ENCODE measurements at places on chromosomes 5 and 9.

DNA sequence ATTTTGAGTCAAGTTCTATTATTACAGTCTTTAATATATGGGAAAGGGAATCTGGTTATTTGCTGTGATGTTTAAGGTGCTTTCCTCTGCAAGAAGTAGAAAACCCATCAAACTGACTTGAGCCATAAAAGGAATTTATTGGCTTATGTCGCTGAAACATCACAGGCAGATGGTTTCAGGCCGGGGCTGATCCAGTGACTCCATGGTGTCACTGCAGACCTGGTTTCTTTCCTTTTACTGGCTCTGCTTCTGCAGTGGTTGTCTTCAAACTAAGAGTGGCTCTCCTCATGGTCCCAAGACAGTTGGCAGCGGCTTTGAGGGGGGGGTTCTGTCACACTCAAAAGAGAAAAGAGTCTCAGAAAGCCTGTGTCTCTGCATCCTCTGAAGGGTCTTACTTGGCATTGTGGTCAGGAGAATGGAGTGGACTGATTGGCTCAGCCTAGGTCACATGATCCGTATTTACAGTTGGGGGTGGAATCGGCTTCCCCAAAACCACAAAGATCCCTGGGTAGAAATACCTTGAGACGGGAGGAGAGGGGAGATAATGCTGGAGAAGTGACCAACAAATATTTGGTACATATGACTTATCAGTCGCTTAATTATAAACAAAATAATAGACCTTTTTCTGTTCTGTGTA lies 106.3 kb downstream of the DAPK1 start:
- no peak for DNase-seq

- DNase-seq, result no peak
Measured at GRCh38 chr9:27353474-27354229, 56.7 kb upstream of the EQTN start.

GRCh38 chr9:138042146-138042545 lies 164.6 kb downstream of the CACNA1B start:
- DNase-seq, result no peak

DNA sequence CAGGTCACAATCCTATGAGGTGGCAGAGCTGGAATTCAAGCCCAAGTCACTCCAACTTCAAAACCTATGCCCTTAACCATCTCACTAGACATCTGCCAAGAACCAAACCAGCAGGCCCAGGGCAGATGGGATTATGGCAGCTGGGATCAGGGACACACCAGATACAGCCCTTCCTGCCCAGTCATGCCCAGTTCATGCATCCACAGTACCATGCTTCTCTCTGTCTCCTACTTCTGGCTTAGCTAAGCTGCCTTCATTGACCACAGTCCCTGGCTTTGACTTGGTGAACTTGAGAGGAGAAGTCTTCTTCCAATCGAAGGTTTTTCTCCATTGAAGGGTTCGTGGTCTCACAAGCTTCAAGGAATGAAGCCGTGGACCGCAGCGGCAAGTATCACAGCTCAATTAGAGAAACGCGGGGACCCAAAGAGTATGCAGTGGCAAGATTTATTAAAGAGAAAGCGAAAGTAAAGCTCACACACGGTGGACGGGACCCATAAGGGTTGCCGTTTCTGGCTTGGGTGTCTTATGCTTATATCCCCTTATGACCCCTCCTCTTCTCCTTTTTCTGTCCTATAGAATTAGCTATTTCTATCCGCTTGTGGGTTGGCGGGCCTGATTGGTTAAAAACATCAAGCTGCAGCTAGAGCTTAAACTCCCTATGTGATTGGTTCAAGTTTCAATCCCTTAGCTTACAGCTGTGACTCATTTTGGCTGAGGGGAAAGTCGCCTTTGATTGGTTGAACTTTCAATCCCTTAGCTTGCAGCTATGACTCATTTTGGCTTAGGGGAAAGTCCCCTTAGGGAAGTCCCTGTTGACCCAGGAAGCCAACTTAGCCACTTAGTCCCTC lies 101.2 kb downstream of the TRIM36 start:
- DNase-seq, result peak; percentile 1

DNA sequence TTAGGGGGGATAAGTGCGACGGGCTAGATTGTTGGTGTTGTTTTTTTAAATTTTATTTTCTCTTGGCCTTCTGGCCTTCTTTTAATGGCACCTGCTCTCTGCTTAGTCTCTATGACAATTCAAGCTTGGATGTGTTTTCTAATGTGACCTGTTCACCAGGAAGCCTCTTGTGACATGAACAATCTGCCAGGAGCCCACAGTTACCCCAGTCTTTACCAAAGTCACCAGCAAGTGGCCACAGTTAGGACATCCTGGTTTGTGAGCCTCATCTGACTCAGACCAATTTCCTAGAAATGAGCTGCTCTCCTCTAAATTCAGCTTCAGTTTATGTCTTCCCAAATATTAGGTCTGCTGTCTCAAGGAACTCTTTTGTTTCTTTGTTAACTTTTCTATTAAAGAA lies 135.8 kb downstream of the TLE4 start:
- no peak for DNase-seq

- DNase-seq, result no peak
Measured at GRCh38 chr9:132740526-132741309, 70.5 kb downstream of the GTF3C4 start.

DNA sequence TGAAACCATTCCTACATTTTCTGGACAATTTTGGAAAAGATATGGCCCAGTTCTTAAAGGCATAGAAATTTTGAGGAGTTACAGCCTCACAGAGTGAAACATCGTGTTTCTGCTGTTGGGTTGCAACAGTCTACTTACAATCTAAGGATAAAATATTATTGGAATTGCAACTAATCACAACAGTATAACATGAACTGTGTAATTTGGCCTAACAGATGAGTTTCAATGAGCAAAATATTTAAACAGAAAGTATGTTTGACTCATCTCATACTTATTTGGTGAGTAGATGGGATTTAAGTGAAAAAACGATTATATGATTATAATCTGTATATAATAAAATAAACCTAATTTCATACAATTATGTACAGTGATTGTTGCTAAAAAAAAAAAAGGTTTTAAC lies 1061.8 kb downstream of the CDH12 start:
- no peak for DNase-seq

GRCh38 chr5:43584166-43584699 lies 18.7 kb upstream of the NNT start:
- DNase-seq, result no peak

DNA sequence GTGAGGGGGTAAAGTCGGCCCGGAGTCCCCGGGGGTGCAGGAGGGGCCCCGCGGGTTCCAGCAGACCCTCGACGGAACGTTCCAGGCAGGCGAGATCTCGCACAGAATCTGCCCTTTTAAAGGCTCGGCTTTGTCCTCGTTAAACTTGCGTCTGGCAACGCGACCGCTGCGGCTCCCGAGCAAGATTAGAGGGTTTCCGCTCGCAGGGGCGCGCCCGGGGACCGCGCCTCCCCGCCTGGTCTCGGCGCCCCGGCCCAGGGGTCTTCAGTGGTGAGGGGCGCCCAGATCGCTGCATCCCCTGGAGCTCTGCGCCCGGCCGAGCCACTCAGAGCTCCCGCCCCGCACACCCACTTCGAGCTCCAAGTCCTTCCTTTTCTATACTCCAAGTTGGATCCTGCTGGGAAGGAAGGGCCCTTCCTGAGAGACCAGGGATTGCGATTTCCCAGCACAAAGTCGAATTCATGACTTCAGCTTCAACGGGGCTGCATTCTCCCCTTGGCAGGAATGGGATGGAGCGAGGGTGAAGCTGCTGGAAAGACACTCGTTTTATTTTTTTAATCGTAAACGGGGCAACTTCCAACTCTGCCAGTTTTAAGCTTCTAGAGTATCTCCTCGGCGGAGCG lies 11.3 kb downstream of the PROP1 start:
- no peak for DNase-seq

DNA sequence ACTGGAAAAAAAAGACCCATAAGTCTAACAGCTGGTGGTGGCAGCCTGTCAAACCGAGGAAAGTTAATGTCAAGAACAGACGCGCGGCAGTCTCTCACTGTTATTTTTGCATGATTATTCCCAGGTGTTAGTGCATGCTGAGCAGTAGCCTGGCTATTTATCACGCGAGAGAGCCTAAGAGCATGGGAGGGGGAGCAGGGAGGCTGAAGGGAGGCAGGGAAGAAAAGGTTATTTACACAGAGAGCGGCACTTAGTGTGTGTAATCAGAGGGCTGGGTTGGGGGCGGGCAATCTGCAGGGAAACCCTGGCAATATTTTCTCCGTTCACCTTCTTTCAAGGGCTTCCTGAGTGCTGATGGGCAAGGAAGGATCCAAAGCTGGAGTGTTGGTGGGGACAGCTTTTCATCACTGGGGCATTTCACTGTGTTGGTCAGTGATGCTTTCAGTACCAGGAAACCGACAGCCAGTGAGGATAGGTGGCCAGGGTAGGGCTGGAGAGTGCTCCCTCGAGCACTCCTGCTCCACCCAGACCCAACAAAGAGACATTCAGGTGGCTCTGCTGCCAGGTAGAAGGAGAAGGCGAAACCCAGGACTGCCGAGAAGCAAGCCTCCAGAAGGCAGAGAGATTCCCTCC lies 39.6 kb downstream of the ZNF608 start:
- DNase-seq, result no peak

DNA sequence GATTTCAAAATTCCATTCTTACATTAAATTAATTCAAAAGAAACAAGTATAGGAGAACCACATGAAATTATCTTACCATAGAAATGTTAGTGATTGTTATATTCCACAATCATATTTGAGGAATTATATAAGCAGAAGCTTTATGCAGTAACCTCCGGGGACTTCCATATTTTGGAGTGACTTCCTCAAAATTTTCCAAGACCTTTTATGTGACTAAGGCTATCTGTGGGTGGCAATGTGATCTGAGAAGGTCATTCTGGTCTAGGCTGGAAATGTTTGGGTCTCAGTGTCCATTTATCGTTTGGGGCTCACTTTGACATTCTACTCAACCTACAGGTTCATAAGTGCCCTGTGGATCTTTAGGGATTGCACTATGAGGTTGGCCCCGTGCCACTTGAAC lies 776.6 kb downstream of the CDH12 start:
- no peak for DNase-seq

DNA sequence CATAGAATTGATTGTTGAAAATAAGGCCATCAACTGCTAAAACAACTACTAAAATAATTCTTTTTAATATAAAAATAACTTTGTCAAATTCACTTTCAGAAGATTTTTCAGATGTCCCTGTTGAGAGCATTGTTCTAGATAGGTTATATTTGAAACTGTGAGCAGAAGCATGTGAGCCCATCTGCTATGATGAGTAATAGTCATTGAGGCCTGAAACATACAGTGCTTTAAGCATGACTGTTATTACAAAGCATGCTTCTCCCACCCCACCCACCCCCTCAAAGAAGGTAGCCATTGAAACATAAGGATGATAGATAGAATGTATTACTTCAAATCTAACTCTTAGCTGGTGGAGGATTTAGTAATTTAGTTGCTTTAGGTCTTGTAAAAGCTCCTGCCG lies 86.0 kb downstream of the UHRF2 start:
- DNase-seq, result no peak

GRCh38 chr9:127451608-127451857 lies 223 bp downstream of the LRSAM1 start:
- no peak for DNase-seq

GRCh38 chr9:70411930-70412831 lies 2.3 kb downstream of the KLF9 start:
- peak; percentile 72 for DNase-seq

- no peak for DNase-seq
Measured at GRCh38 chr9:115115117-115115880, 2.7 kb downstream of the TNC start.

- DNase-seq, result no peak
Measured at GRCh38 chr5:110702300-110702699, 24.2 kb downstream of the TMEM232 start.

DNA sequence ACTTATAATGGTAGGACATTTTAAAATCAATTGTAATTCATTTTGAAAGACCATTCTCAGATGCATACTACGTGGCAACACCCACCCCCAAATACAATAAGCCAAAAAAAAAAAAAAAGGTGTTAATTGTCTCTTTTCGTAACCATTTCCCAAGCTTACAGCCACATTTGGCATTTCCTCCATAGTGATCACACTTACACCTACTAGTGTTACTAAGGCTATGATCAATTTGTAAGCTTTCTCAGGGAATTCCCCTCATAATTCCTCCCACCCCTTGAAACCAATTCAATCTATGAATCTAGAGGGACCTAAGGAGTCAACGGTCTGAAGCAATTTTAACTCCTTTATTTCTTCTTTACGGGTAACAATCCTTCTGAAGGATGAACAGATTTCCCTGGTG lies 40.1 kb downstream of the NR2F1 start:
- DNase-seq, result no peak

GRCh38 chr5:27328480-27328879 lies 290.1 kb upstream of the CDH9 start:
- no peak for DNase-seq

DNA sequence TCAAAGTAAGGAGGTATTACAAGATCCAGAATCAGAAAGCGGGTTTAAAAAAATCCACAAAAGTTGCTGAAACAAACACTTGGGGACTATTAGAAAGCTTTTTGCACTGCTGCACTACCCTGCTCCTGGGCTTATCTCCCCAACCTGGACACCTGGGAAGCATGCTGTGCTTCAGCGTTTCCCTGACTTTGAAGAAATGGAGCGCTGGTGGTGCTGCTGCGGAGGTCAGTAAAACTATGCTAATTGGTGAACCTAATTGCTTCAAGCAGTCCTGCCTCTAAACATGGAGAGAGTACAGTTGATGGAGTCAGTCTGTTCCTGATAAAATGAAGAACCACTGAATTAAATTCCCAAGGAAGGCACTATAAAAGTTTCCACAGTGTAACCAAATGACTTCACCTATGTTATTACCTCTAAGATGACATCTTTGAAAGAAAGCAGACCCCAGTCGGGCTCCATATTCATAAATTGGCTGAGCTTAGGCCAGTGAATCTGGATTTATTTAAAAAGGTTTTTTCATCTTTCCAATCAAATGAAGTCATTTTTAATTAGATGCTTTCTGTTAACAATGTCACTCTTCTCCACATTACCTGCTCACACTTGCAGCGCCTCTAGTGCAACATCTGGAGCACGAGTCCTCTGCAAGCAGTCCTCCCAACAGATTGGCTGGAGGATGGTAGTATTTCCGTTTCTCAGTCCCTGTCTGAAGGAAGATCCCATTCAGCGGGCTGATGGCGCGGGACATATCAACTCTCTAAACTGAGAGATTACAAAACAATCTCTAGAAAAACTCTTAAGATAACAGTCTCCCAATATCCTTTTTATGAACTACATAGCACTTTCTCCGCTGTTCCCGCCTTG lies 11.5 kb downstream of the NR2F1-AS1 start:
- no peak for DNase-seq

GRCh38 chr9:2616692-2617377 lies 4.8 kb upstream of the VLDLR start:
- DNase-seq, result no peak

Data from stimulated activated CD4-positive, alpha-beta T cell treated with anti-CD3 and anti-CD28 coated beads, Interleukin-12 subunit alpha, Interleukin-12 subunit beta, amount 100 ng/mL, for 4 hours (primary cell).